Sigmoid colon (tissue), 7 donors: ENCODE measurements at places on chromosomes 3 and 15. TPM values are rescaled to one million over a fixed set of nuclear protein-coding genes. Genes with fewer than 3 reads are reported as not detected.

Gene KNG1
- total RNA-seq: not detected

DNA sequence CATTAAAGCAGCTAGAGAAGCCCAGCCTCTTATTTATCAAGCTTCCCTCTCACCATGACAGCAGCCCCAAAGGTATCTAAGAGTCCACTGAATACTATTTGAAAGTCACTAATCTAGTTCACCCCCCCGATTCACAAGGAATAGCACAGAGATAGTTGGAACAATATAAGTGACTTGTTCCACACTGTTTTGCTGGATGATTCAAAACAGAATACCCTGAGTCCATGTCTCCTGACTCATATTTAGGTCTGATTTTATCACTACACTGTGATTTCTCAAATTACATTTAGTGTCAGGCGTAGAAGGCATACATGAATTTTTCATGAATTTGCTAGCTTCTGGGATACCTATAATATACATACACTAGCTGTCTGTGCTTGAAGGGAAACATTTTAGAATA, 18.7 kb upstream of the EOGT start:
- DNase-seq: no peak

GRCh38 chr3:165839296-165840076, 2.3 kb upstream of the BCHE start:
- no peak for DNase-seq

Gene CD276
- total RNA-seq: 59.8 TPM

DNA sequence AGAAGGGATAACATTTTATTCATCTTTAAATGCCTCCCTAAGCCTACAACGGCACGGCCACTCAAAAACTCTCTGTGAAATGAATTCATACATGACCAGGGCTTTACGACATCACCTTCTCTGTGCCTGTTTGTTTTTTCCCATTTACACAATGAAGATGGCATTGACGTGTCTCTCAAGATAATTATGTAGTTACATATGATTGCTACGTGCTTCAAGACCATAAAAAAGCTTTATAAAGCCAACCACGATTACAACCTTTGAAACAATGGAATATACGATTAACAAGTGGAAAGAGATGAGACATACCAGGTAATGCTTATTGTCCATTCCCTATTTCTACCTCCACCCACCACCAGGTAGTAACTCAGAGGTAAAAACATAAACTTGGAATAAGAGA, 168.4 kb downstream of the P3H2 start:
- no peak for DNase-seq

- DNase-seq: no peak
Observed at GRCh38 chr15:35519541-35520149, 26.3 kb downstream of the DPH6 start.

- DNase-seq: no peak
Observed at GRCh38 chr3:147462856-147463255, 53.7 kb downstream of the ZIC1 start.

DNA sequence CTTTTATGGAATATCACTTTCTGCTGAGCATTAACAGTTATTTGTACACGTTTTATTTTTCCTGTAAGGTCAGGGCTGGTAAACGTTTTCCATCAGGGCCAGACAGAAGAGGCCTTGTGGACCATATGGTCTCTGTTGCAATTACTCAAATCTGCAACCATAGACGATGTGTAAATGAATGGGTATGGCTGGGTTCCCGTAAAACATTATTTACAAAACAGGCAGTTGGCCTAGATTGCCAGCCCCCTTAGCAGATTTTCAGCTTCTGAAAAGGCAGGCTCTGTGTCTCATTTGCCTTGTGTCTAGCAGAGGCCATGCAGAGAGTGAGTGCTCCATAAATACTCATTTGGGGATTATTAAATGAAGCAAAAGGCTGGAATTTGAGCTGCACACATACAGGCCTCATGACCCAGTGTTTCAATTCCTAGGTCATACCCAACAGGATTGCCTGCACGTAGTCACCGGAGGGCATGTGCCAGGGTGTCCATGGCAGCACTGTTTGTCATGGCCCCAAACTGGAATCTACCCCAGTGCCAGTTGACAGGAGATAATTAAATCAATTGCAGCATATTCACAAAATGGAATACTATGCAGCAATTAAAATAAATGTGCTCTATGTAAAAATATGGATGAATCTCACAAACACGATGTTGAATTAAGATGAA, 51.3 kb downstream of the GPD1L start:
- DNase-seq: no peak

Gene CHD2
- total RNA-seq: 108 TPM

DNA sequence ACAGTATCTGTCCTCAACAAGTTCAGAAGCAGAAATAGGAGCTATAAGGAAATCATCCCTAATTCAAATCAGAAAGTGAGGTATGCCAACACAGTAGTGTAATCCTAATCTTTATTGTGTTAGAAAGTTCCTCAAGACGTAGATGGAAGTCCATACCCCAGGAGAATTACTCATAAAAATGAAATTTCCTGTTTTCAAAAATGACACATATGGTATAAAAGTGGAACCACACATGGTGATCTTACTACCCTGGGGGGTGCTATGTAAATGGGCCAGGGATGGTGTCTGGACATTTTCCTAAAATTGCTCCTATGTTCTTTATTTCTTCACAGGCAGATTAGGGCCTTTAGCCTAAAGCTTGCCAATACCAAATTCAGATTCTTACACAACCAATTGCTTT, 204.1 kb downstream of the ARRDC4 start:
- DNase-seq: no peak
